Dorsolateral prefrontal cortex (tissue), 122 donors: ENCODE measurements at places on chromosomes 7 and 10.

DNA sequence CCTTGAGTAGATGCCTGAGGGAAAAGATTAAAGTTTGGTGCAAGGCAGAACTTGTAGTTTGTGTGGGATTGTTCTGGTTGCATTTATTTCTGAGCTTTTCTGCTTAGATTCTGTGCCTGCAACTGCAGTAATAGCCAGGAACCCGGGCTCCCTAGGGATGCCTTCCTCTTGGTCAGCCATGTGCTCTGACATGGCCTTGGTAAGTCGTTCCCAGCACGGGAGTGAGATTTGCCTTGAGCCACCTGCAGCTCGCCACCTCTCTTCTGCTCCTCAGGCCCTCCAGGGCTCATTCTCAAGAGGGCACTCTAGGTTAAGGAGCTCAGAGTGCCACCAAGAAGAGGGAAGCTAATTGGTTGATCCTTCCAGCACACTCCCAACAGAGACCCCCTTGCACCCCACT, 350.6 kb upstream of the MKI67 start:
- DNase-seq, result no peak

DNA sequence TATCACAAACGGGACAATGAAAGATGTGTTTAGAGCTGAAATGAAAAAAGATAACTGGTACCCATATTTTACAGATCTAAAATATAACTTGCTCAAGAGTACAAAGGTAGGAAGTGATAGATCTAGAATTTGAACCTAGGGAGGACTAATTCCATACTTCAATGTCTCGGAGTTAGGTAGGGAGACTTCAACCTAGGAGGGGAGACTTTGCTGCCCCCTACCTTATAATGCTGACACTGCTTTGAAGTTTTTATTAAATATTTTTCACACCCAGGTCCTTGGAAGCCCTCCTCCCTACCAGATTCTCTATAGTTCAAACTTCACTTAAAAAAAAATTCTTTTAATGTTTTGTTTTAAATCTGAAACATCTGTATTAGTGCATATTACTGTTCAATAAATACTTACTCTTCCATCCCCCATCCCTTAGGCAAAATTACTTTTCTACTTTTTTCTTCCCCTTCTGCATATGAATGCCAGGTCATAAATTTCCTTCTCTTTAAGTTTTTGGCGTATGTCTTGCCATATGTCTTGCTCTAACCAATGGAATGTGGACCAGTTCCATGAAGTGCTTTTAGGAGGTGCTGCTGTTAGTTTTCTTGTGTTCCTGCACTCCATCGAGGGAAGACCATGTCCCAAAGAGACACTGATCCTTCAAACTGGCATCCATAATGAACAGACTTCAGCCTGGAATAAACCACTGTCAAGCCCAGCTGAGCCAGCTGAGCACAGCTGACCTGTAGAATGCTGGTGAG, 57.8 kb downstream of the MICU1 start:
- no peak for DNase-seq

DNA sequence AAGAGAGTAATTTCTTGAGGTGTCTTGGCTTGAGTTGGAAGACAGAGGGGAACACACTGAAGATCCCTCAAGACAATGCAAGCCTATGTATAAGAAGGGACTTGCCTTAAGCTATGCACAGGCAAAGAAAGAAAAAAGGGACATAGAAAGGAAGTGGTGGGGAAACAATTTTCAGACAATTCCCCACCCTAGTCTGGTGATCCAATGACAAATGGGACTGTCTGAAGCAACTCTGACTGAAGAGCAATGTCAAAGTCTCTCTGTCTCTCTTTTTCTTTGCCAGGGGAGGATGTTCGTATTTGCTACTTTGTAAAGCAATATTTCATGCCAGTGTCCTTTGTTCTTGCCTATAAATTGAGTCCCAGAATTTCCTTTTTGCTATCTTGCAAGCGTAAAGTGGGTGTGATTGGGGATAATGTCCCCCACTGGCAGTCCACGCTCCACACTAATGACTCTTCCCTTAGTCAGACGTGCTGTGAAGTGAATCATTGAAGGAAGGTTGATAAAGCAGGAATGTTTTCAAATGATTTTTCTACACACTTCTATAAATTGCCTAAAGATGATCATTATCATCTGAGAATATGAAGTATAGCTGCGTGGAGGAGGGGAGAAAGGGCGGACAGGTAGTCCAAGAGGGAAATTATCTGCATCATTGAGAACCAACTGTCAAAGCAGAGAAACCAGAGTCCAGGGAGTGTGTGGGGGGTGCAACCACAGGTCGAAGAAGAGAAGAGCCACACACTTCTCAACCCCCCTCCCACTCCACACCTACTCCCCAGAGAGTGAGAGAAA, 243.8 kb upstream of the ETV1 start:
- DNase-seq, result no peak

- DNase-seq, result no peak
These were observed 51.2 kb upstream of the CARD11 start for GRCh38 chr7:3094701-3095445.

DNA sequence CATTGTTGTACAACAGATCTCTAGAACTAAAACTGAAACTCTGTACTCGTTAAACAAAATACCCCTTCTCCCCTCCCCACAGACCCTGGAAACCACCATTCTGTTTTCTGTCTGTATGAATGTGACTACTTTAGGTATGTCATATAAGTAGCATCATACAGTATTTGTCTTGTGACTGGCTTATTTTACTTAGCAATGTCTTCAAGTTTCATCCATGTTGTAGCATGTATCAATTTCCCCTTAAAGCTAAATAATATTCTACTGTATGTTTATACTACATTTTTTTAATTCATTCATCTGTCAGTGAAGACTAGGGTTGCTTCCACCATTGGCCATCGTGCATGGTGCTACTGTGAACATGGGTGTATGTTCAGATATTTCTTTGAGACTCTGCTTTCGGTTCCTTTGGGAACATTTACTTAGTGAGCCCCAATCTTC, 71.2 kb upstream of the RPA3 start:
- no peak for DNase-seq

GRCh38 chr7:18116661-18117060, 89.0 kb upstream of the PRPS1L1 start:
- no peak for DNase-seq

- DNase-seq, result no peak
These were observed 204.4 kb downstream of the TPST1 start for GRCh38 chr7:66409493-66409892.

DNA sequence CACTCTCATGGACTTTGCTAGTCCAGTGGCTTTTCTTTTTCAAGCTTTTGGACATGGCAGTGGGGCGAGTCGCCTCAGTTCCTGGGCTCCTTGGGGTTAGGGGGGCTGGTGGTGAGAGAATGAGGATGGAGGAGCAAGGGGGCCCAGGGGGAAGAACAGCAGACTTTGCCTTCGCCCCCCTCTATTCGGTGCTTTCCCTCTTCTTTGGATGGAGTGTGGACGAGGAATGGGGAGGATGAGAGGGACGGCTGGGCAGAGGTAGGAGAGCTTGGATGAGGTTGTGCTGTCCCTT, 255 bp downstream of the MAGI2 start:
- DNase-seq, result no peak

DNA sequence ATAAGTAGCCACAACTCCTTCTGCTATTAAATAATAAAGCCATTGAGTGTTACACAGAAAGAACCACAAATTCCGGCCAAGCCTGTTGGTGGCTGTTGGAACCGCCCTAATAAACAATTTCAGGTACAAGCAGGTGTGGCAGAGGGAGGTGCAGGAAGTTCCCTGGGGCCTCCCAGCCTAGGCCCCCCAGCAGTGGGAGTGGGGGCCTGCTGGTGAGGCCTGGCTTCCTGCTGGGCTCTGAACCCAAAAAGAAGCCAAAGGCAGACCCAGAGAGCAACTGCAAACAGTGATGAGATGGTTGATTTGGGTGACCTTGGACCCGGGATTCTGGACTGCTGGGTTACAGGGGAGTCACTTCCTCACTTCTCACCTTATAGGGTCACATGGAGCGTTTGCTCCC, 21.0 kb upstream of the LMTK2 start:
- no peak for DNase-seq

- DNase-seq, result no peak
These were observed 285.5 kb downstream of the TCF7L2 start for GRCh38 chr10:113235508-113235907.

GRCh38 chr10:131817866-131818509, 82.8 kb upstream of the PPP2R2D start:
- DNase-seq, result no peak

GRCh38 chr7:150507947-150508602, 6.6 kb upstream of the GIMAP7 start:
- no peak for DNase-seq

- DNase-seq, result no peak
These were observed 75.0 kb downstream of the PDGFA start for GRCh38 chr7:444606-445005.

DNA sequence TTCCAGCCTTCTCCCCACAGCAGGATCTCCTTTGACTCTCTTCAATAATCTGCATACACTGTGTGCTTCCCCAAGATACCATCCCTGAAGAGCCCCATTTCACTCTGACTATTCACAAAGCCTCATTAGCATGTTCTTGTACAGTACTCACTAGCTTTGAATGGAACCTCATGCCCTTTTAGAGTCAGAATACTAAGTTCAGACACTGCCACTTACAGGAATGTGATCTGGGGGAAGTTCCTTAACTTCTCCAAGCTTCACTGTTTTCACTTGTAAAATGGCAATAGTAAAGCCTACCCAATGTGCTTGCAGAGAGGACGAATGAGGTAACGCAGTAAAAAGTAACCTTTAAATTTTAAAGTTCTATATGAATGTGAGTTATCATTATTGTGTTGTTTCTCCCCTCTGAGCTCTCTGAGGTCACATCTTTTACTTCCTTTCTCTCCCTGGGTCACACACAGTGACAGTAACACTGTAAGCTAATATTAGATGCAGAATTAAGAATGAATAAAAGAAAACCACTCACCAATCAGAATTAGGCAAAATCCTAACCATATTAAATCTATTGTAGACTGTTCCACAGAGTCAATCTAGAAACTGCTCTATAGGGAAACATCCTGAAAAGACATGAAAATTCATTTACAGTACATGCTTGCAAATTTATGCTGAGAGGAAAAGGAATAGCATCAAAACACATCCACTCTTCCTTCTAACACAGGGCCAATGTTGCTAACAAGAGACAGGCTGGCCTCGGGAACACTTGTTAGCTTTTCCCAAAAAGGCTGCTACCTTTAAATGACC, 64.2 kb upstream of the IL6 start:
- DNase-seq, result no peak

DNA sequence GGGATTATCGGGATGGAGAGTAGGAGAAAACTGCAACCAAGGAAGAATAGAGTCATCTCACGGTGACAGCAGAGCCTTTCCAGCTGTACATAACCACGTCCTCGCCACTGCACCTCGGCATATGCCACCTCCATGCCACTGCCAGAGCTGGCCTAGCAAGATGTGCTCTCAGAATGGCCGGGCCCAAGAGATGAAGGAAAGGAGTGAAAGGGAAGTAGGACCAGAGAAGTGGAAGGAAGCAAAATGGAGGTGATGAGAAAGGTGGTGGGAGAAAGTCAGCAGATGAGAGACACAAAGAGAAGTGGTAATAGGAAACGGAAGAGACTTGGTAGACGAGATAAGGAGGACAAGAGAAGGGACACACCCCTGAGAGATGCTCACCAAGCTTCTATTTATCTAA, 8.0 kb upstream of the CALU start:
- DNase-seq, result no peak

DNA sequence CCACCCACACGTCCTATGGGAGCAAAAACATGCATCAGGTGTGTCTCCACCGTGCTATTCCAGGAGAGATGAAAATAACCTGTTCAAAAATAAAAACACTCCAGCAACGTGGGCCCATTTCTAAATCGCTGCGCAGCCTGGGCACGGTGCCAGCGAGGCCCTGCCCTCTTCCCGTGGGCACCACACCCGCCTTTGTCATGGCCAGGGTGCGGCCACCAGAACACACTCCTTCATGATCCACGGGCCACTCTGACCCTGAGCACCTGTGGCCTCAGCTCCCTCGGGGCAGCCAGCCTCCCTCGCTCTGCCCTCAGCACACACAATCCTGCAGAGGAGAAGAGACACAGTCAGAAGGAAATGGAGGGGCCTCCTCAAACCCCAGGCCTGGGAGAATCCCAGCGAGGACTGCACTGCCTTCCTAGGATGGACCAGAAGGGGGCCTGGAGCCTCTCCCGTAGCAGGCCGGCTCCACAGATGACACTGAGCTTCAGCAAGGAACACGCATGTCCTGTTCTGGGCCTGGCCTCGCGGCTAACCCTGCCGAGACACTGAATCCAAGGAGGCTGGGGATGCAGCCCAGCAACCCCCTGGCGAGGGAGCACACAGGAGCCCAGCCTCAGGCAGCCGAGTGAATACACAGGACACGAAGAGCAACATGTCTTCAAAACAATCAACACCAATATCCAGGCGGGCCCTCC, 169.0 kb downstream of the MAD1L1 start:
- DNase-seq, result peak; percentile 33

DNA sequence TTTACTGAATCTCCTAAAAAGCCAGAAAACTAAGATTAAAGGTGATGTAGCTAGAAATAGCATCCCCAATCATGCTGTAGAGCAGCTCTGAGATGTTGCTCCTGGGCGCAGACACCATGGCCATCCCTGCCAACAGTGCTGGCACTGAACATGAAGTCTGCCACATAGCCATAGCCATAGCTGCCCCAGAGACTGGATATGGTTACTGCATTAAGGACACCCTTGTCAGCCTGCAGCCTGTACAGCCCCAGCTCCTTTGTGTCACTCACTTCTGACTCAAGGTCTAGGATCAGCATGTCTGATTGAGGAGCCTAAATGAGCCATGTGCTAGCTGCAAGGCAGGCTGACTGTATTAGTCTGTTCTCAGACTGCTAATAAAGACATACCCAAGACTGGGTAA, 284.6 kb downstream of the RPS24 start:
- no peak for DNase-seq

- peak; percentile 22 for DNase-seq
These were observed 1.2 kb upstream of the CHAT start for GRCh38 chr10:49612513-49613164.

GRCh38 chr10:48803801-48804584, 119.3 kb downstream of the WDFY4 start:
- no peak for DNase-seq

GRCh38 chr10:114332301-114333192, 71.8 kb downstream of the AFAP1L2 start:
- DNase-seq, result no peak

- DNase-seq, result no peak
These were observed 32.7 kb upstream of the VSIR start for GRCh38 chr10:71805776-71806703.
